ENCODE measurements at places on chromosomes 4 and X.

- peak; percentile 23 for DNase-seq
Measured at GRCh38 chr4:22356987-22357596, 158.8 kb downstream of the ADGRA3 start.

GRCh38 chrX:10741550-10741949 lies 121.2 kb upstream of the MID1 start:
- DNase-seq: no peak

- peak; percentile 30 for DNase-seq
Measured at GRCh38 chr4:147714575-147715401, 17.1 kb upstream of the ARHGAP10 start.

DNA sequence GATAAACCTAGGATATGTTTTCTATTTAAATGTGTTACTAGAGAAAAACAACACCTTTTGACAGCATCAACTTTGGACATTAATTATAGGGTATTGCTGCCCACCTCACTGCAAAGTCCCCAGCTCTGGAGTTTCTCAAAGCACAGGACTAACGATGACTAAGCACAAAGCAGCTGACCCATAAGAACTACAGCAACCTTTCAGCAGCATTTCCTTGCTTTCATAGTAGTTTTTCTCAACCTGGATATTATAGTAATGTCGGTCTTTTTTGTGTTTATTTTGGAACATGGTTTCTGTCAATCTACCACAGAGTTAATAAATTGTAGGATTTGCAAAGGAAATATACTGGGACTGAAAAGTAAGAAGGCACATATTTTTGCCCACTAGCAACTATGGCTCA lies 21.5 kb downstream of the HHIP start:
- DNase-seq: no peak

- no peak for DNase-seq
Measured at GRCh38 chr4:27595571-27596360, 735.1 kb downstream of the STIM2 start.

- no peak for DNase-seq
Measured at GRCh38 chrX:75181721-75182120, 25.6 kb upstream of the ABCB7 start.

DNA sequence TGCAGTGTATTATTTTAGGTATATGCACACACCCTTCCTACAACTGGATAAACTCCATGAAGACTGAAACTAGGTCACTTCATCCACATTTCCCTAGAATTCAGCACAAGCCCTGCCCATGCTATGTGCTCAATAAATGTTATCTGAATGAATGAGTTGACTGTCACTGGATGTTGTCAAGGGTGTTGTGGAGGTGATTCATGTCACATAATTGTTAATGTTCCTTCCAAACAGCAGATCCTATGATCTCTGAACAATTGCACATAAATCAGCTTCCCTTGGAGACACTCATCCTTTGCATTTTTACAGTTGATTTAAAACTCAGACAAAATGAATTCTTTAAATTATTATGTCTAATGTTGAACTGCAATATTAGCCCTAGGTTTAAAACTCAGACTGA lies 154.7 kb downstream of the TSPAN5 start:
- no peak for DNase-seq

GRCh38 chr4:139973616-139974015 lies 180.4 kb downstream of the MAML3 start:
- no peak for DNase-seq

DNA sequence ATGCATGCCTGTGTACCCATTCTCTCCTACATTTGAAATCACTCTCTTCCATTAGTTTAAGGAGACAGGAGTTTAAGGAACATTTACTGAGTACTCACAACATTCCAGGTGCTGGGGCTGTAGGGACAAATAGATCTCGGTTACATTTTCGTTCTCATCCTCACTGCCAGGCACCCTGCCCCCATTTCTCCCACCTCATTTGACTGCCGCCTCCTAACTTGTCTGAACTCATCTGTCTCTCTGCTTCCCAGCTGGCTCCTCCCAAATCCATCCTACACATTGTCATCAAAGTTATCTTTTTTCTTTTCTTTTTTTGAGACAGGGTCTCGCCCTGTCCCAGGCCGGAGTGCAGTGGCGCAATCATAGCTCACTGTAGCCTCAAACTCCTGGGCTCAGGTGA lies 19.8 kb upstream of the MPC1L start:
- no peak for DNase-seq

DNA sequence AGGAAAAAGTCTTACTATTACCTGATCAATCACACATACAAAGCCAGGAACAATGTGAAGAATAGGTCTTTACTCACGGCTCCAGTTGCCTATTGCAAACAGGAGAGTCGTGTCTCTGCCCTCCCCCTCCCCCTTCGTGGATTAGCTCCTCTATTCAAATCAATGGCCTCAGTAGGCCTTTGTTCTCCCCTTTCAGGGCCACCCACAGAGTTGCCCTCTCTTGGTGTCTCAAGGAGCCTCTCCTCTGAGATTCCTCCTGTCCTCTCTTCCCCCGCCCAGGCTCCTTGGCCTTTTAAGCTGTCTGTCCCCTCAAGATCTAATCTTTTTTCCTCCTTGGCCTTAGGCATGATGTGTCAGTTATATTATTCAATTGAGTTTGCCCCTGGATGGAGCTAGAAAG lies 107.2 kb upstream of the NALF2 start:
- DNase-seq: peak; percentile 51

DNA sequence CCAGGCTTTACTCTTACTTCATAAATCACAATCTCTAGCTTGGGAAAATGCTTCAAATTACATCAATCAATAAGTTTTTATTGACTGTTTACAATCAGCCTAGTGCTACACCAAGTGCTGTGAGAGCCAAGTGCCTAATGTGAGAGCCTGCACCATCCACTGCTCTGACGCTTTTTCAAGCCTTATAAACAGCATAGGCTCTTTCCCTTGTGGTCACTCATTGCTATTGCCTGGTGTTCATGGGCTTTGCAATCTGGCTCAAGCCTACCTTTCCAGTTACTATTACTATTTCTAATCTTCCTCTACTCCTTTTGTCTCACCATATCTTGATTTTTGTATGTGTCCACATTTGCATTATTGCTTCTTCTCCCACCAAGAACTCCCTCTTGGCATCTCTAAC lies 77.0 kb downstream of the REELD1 start:
- no peak for DNase-seq

DNA sequence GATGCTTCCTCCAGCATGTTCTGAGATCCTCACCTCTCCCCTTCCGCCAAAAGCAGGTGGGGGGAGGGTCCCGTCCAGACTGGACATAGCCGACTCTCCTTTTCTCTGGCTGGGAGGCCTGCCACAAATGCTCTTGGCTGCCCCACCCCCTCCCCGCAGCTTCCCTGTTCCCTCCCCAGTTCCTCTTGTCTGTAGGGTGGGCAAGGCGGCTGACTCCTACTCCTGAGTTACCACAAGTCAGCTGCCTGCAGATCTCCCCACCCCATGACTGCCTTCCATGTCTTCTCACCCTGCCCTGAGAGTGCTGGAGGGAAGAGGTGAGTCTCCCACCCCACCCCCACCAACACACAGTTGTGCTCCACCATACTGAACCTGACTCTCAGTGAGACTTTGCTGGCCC lies 2.9 kb downstream of the ATP6AP1 start:
- no peak for DNase-seq

DNA sequence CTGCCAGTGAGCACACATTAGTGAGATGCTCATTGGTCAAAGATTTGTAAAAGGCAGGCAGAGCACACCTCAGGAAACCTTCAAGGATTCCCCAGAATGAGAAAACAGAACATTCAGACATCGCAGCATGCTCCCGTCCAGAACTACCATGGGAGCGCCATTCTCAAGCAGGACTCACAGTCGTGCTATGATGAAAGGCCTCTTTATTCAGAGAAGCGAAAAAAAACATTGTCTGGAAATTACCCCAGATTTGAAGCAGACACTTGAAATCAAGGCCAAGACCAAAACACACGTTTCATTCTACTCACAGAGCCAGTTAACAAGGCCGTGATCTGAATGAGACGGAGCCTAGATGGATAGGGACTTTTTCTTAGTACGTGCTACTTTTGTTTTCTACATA lies 961.8 kb upstream of the TENM3 start:
- DNase-seq: no peak

- DNase-seq: no peak
Measured at GRCh38 chrX:9351126-9351525, 113.7 kb upstream of the TBL1X start.

DNA sequence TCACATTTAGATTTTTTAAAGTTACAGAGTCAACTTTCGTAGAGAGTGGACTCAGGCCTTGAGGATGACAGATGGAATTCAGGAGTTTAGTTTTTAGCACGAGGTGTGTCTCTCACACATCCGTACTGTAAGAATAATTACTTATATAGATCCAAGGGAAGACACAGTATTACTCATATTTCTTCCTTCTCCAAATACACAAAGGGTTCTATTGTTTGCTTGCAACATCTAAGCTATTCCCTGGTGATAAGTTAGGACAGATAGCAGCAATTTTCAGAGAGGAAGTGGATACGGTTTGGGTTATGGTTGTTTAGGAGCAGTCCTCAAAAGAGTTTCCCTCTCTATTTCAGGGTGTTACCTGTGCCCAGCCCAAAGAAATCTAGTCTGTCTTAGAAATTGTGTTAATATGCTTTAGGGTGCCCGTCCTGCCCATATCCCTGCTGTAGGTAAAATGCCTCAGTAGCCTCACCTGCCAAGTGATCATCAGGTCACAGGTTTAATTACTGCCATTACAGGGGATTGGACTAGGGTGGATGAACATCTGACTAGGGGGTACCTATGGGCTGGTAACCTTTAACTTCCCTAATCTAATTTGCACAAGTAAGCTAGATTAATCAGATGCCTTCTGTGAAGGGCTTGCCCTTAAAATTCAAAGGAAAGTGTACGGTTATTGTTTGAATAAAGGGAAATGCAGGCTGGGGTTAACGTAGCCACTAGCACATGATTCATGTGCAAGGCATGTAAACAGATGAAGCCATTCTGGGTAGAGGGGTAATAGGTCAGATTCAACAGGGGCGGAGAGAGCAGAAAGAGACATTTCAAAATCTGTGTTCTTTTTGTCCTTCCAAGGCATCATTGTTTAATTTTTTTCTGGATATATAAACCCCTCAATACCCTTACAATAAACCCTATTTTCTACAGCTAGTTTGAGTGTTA lies 8.7 kb upstream of the PPP3CA start:
- DNase-seq: no peak

DNA sequence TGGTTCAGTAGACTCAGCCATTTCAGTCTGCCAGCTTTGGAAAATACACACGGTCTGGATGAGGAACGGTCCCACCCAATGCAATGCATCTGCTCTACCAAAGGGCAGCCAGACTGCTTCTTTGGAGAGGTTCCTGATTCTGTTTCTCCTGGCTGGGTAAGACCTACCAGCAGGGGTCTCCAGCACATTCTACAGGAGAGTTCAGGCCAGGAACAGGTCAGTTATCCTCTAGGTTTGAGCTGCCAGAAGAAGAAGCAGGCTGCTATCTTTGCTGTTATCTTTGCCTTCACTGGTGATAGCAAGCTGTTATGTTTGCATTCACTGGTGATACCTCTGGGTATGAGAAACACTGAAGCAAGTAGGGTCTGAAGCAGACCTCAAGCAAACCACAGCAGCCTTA lies 45.5 kb upstream of the PBDC1 start:
- DNase-seq: no peak

DNA sequence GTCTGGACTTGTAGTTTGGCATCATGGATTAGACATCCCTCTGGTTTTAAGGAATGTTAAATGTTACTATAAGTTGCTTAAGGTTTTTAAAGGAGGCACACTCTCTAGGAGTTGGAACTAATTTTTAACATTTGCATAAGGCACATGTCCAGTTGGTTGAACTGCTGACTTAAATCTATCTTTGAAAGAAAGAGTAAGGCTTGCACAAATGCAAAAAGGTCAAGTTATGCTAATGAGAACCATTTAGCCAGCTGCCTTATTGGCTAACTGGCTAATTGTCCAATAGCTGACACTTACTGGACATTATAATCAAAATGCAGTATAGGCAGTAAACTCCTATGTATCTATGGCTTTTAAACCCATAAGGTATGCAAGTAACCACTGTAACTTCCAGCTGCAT lies 206.1 kb upstream of the TTC29 start:
- no peak for DNase-seq

- DNase-seq: no peak
Measured at GRCh38 chr4:128573781-128574508, 235.6 kb upstream of the JADE1 start.

- peak; percentile 45 for DNase-seq
Measured at GRCh38 chr4:6264225-6264540, 5.5 kb upstream of the WFS1 start.

GRCh38 chrX:24424948-24425347 lies 40.1 kb upstream of the PDK3 start:
- peak; percentile 9 for DNase-seq

DNA sequence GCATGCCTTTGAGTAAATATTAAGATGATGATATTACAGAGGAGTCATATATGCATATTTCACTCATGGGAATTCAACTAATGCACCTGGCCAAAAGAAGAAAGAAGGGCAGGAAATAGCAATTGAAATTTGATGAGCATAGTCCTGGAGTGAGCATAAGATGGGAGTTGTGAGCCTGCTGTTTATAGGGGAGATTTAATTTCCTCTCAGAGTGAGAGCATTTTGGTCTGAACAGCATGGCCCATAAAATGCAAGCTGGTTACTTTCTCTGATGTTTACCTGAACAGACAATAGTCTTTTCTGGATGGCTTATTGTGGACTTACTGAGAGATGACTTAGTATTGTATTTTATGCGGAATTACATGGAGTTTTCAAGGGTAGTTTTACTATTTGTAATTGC lies 53.6 kb downstream of the FHIP1A start:
- no peak for DNase-seq

DNA sequence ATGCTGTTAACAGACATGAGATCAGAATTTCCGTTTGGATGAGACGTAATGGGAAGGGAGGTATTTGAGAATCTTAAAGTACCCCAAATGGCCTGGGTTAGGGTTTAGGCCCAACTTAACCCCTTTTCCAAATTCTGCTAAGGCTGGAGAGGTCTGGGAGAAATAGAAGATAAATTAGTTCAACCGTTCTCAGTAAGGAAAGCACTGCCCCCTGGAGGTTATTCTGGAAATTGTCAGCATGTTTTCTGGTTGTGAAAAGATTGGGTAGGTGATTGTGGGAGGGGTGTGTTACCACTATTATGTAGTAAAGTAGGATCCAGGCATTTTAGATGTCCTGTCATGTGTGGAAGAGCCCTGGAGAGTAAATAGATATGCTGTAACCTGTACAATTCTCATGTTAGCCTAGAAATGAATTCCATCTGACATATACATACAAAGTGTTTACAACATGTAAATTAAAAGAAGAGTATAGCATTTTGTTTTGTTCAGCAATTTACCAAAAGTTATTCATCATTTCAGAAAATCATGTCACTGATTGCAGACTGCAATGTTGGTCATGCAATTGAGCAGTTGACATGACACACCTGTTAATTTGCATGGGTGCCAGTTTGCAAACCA lies 26.8 kb upstream of the GRXCR1 start:
- DNase-seq: peak; percentile 83

DNA sequence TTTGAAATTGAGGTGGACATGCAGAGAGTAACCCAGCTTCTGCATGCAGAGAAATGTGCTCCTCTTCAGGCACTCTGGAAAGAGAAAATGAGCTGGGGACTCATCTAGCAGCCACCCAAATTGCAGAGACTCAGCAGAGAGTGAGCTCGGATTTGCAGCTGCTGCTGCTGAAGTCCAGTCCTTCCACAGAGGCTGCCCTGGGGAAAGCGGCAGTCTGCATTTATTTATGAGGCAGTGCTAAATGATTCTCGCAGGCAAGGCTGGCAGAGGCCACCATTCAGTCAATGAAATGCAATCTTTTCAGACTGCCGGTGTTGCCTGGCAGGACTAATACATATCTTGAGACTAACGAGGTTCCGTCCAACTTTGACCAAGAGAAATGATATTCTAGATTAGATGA lies 404.8 kb downstream of the NLGN4X start:
- peak; percentile 24 for DNase-seq
